ENCODE measurements at places on chromosomes 1 and 21. TPM values are rescaled to one million over a fixed set of nuclear protein-coding genes. Genes with fewer than 3 reads are reported as not detected.

The LRRC3 gene
- 0.99 TPM for total RNA-seq

The IFNLR1 gene
- total RNA-seq, result under 0.01 TPM

The HCN3 gene
- total RNA-seq, result 0.44 TPM

The KLHDC7A gene
- not detected for total RNA-seq

The VAMP4 gene
- 5.4 TPM for total RNA-seq

The AMY1B gene
- total RNA-seq, result not detected

Data from lung microvascular endothelial cell (primary cell).